ENCODE measurements at places on chromosomes 6 and 20. TPM values are rescaled to one million over a fixed set of nuclear protein-coding genes. Genes with fewer than 3 reads are reported as not detected.

DNA sequence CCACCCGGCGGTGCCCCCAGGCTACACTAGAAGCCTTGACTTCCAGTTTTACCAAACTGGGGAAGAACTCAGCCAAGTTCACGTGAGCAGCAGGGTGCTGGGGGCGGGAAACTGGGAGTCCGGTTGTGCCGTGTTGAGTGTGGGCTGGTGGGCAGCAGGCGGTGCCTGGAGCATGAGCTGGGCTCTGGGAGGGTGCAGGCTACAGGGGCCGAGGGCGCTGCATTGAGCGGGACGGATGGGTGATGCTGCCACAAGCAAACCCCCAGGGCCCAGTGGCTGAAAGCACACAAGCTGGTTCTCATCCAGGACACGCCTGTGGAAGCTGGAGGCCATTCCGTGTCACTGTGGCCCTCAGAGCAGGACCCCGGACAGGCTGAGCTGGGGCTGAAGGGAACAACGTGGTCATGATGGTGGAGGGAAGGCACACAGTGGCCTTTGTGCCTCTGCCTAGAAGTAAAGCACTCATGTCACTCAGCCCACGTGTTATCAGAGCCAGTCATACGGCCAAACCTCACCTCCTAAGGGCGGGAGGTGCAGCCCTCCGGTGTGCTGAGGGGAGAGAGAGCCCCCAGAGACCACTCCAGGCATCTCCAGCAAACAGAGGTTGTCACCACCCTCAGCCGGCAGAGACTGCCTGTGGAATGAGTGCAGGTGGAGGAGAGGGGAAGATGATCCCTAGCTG lies 29.5 kb downstream of the RBM38 start:
- DNase-seq, result no peak

- no peak for DNase-seq
Measured at GRCh38 chr6:22059946-22060345, 236.9 kb downstream of the PRL start.

- DNase-seq, result no peak
Measured at GRCh38 chr20:47740862-47741184, 44.5 kb downstream of the SULF2 start.

Gene FITM2
- total RNA-seq, result 2.4 TPM

Gene COL12A1
- total RNA-seq, result not detected

Gene CGAS
- total RNA-seq, result 58.9 TPM

Measured in activated CD8-positive, alpha-beta memory T cell treated with anti-CD3 and anti-CD28 coated beads, Interleukin-2, amount 10 ng/mL, durations not matched to agents 7 days and 5 days (primary cell).